ENCODE measurements at places on chromosomes 16 and 17.

DNA sequence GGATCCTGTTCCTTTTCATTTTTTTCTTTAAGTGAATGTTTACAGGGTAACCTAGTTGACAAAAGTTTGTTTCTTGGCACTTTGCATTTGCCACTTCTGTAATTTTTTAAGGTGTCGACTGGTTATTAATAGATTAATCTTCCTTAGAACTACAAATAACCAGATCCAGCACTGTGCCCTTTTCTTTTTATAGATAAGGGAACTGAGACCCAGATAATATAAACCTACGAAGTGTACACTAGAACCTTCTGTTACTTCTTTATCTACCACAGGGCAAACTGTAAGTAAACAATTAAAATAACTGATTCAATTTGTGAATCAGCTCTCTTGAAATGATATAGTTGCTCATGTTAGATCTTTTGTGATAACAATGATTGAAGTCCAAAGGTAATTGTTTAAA, 55.4 kb downstream of the NLK start:
- no peak for DNase-seq

DNA sequence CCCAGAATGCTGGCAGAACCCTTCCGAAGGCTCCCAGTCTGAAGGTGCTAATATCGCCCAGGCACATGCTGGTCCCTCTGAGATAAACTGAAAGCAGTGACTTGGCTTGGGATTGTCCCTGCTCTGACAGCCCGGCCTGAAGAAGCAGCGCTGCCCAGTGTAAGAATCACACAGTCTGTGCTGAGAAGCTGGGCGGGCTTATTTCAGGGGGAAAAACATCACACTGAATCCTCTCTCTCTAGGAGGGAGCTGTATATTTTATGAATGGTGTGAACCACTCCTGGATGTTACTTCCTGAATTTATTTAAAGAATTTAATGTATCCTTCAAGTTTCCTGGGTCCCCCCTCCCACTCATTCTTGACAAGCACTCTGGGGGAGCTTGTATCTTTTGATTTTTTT, 36.3 kb downstream of the GAS7 start:
- no peak for DNase-seq

DNA sequence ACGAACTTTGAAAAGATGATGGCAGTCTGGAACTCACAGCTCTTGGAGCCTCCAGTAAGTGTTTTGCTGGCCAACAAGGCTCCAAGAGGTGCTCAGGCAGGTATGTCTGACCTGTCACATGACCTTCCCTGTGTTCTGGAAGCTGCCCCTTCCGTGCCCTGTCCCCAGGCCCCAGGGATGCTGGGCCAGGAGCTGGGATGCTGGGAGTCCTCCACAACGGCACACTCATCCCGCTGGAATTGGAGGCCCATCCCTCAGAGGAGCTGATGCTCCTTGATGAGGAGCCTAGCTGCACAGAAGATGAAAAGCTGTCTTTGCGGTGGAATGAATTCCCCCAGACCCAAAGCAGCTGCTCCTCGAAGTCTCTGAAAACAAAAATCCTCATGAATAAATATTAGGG, 47.8 kb downstream of the HOXB1 start:
- no peak for DNase-seq

- DNase-seq: no peak
Measured at GRCh38 chr17:82632451-82632850, 15.8 kb downstream of the WDR45B start.

- DNase-seq: no peak
Measured at GRCh38 chr17:13420418-13420826, 181.3 kb downstream of the HS3ST3A1 start.

DNA sequence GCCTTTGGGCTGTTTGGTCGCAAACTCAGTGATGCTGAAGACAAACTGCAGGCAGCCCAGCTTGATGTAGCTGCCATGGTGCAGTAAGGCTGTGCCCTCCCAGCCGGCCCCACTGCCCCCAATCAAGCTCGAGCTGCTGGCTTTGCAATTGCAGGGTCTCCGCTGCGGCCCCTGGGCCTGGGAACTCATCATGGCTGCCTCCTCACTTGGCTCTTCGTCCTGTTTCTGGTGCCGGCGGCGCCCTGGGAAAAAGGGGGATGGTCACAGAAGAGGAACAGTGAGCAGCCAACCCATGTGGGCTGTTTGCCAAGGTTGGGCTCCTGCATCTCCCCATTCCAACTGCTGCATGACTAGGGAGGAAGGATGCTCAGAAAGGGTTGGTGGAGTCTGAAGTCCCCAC, 3.4 kb upstream of the DHRS13 start:
- no peak for DNase-seq

All from AG04449 (cell line).